ENCODE measurements at places on chromosomes 2 and 18.
A peak's percentile ranks its signal among the peaks of the same experiment; 100 is the strongest.

GRCh38 chr2:159169187-159169586 lies 117.3 kb downstream of the WDSUB1 start:
- no peak for DNase-seq

GRCh38 chr18:42183746-42184145 lies 228.7 kb downstream of the PIK3C3 start:
- DNase-seq: no peak

DNA sequence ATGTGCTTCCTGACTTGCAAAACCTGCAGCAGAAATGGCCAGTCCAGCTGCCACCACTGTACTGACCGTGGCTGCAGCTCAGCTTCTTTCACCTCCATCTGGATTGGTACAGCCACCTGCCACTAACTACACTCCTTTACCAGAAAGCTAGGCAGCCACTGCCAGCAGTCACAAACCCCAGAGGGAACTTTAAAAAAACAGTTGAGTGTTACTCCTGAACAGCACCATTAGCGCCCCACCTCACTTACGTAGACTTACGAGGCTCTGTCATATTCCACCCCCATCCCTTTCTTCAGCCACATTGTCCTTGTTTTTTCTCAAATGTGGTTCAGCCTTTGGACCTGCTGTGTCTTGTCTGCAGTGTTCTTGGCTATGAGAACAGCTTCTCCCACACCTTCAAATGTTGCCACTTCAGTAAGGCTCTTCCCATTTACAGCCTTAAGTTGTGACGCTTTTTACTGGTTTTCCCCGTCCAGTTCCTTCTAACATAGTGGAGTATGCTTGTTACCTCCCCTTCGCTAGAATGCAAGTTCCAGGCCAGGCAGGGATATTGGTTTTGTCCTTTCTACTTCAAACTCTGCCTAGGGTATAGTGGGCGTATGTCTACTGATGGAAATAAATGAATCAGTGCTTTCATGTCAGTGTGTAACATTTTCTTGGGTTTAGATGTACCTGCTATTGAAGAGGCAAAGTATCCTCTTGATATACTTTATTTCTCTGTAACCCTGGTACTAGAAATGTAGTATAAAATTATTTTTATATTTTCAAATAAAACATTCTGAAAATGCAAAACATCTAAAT lies 17.0 kb downstream of the HNRNPA3 start:
- DNase-seq: no peak

- DNase-seq: no peak
Measured at GRCh38 chr18:22318745-22319407, 98.8 kb downstream of the CTAGE1 start.

DNA sequence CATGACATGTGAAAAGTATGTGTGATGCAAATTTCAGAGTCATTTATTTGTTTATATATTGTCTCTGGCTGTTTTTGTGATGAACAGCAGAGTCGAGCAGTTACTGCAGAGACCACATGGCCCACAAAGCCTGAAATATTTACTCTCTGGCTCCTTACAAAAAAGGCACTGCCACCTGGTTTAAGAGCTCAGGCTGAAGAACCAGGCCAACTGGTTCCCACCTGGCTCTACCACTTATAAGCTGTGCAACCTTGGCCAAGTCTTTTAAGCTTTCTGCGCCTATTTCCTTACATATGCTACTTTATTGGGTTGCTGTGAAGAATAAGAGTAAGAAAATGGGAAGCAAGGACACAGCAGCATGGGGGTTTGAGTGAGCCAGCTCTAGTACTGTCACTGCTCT lies 207.6 kb downstream of the L3MBTL4 start:
- DNase-seq: no peak

DNA sequence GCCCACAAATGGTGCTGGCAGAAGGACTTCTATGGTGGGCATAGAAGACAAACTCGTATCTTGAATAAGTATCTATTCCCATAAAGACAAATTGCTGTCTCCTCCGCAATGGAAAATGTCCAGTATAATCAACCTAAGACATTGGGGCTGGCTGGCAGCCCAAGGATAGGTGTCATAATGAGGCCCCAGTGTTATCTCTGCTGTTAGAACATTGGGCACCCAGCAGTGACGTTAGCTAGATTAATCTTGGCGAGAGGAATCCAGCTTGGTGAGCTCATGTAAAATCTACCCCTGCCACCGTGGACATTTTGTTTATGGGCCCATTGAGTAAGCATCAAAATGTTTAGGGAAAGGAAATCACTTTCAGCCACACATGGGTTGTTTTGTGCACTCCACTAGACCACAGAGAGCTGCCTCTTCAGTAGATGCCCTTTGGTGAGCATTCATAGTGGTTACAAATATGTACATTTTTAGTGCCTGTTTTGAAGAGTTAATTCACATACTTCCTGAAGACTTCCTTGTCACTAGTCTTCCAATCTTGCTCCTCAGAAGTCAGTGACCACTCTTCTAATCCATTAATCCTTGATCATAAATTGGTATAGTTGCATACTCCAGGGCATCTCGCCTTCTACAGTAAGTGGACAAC lies 48.2 kb upstream of the KDM3A start:
- no peak for DNase-seq

DNA sequence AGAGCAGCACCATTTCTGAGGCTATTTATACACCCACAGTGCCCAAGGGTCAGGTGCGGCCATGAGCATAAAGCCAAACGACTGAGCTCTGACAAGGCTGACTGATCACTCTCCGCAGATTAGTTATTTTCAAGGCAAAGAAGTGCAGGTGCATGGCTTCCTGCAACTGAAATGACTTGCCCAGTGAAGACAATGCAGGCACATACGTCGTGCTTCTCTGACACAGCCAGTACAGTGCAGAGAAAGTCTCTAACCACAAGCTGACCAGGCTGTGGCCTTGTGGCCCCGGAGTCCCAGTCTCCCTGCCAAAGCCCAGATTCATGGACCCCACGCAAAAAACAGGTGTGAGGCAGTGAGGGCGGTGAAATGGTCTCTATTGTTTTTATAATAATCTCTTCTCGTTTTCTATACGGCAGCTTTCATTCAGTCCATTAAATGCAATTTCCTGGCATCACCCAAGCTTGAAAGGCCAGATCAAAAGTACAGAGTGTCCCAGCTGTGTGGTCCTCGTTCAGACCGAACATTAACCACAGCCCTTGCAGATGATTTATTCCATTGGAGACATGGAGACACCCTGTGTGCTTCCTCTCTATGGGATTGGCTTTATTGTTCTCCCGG lies 447.0 kb upstream of the ID2 start:
- DNase-seq: no peak

GRCh38 chr2:239375278-239376061 lies 25.4 kb downstream of the HDAC4 start:
- DNase-seq: no peak

GRCh38 chr2:33614190-33614589 lies 15.1 kb upstream of the FAM98A start:
- no peak for DNase-seq

GRCh38 chr2:237752761-237753165 lies 45.8 kb upstream of the RBM44 start:
- no peak for DNase-seq

DNA sequence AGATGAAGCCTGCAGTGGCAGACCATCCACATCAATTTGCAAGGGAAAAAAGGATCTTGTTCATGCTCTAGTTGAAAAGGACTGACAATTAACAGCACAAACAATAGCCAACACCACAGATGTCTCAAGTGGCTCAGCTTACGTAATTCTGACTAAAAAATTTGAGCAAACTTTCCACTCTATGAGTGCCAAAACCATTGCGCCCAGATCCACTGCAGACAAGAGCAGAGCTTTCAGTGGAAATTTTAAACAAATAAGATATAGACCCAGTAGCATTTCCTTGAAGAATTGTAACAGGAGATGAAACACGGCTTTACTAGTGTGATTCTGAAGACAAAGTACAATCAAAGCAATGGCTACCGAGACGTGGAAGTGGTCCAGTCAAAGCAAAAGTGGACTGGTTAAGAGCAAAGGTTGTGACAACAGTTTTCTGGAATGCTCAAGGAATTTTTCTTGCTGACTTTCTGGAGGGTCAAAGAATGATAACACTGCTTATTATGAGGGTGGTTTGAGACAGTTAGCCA lies 12.0 kb upstream of the ZNF396 start:
- no peak for DNase-seq

DNA sequence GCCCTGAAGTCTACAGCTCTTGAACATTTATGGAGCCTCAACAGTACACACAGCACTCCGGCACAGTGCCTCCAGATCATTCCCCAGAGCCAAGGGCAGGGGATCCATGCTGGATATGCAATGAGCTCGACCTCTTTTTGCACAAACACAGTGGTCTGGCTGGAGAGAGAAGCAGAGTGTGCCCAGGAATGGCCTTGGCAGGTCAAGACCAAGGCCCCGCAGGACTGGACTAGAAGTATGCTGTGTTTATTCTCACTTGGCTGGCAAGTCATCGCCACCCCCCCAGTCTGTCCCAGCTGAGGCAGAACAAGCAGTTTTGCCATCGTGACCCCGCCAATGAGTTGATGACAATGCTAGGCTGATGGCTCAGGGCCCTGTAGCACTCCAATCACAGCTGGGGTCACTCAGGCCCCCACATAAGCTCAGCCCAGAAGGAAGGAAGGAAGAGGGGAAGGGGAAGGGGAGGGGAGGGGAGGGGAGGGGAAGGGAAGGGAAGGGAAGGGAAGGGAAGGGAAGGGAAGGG lies 212.1 kb downstream of the TTC32 start:
- no peak for DNase-seq

- no peak for DNase-seq
Measured at GRCh38 chr2:20614201-20615067, 36.5 kb downstream of the HS1BP3 start.

GRCh38 chr2:208033701-208034502 lies 8.6 kb upstream of the PLEKHM3 start:
- DNase-seq: peak; percentile 47

- DNase-seq: no peak
Measured at GRCh38 chr2:167144179-167144898, 256.1 kb downstream of the XIRP2 start.

GRCh38 chr2:66534461-66534860 lies 99.5 kb downstream of the MEIS1 start:
- DNase-seq: no peak

DNA sequence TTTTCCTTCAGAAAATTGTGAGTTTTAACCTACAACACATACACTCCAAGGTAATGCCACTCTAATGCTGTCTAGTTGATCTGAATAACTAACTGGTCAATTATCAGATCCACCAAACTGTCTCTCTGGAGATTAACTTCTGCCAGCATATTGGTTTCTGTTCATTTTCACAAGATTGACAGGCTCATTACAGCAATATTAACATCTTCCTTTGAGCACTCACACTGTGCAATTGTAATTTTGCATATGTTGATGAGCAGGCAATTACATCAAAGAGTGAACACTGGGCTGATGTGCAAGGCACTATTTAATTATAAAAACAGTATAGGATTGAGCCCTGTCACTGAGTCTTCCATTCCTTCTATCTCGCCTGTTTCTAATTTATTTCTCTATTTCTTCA lies 197.3 kb downstream of the SLC8A1 start:
- DNase-seq: no peak

- DNase-seq: no peak
Measured at GRCh38 chr2:20485612-20486388, 38.9 kb downstream of the RHOB start.

DNA sequence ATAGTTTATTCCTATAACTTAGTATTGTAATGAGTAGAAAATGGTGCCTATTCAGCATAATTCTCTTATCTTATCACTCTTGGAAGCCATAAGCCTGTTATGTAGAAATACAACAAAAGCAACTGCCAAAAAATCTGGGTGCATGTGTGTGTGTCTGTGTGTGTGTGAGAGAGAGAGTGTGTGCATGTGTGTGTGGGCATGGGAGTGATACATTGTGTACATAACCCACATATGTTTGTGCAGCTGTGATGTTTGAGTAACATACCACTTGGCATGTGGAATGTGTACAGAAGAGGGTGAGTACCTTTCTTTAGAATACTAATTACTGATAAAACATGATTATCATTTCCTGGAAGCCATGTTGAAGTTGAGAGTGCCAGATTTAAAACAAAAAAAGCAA lies 642.3 kb upstream of the SYT4 start:
- DNase-seq: no peak

- no peak for DNase-seq
Measured at GRCh38 chr18:76488190-76488589, 6.9 kb downstream of the ZNF516 start.

DNA sequence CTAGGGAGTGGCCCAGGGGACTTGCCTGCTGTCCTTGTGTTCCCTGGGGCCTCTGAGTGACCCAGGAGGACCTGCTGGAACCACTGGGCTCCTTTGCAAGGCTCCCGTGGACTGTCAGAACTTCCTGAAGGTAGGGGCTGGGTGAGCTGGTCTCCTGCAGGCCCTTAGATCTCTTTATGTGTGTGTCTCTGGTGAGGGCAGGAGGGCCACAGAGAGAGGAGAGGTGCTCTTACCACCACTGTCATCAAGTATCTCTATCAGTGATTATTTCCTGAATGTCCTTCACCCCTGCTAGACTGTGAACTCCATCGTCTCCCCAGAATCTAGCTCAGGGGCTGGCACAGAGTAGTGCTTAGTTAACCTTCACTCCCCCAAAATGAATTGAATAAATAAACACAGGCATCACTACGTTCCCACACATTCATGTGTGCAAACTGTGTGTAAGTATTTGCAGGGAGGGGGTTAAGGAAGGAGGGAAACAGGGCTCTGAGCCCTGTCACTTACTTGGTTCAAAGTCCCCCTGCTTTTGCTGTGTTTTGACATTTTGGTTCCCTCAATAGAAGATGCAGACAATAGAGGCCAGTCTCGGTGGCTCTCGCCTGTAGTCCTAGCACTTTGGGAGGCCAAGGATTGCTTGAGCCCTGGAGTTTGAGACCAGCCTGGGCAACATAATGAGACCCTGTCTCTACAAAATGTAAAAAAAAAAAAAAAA lies 100.8 kb upstream of the HAAO start:
- DNase-seq: no peak

- DNase-seq: no peak
Measured at GRCh38 chr18:37403100-37403781, 162.4 kb downstream of the CELF4 start.

GRCh38 chr2:215917953-215918620 lies 95.3 kb downstream of the MREG start:
- no peak for DNase-seq

GRCh38 chr2:134420920-134421319 lies 167.0 kb downstream of the MGAT5 start:
- DNase-seq: no peak
